ENCODE measurements at places on chromosomes 1 and 21.
A peak's percentile ranks its signal among the peaks of the same experiment; 100 is the strongest.

DNA sequence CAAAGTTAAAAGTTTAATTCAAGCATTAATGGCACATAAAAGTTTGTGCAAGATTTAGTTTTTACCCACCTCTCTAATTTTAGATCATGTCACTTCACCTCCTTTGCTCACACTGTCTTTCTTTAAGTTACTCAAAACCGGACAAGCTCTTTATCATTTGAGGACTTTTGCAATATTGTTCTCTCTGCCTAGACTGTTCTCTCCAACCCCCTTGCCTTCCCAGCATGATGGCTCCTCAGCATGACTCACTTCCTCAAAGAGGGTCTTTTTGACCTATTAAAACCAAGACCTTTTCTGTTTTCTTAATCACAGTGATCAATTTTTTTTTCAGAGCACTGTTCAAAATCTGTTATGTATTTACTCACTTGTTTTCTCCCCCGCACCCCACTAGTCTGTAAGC is 61.3 kb downstream of the XKR8 start:
- peak; percentile 18 for DNase-seq

DNA sequence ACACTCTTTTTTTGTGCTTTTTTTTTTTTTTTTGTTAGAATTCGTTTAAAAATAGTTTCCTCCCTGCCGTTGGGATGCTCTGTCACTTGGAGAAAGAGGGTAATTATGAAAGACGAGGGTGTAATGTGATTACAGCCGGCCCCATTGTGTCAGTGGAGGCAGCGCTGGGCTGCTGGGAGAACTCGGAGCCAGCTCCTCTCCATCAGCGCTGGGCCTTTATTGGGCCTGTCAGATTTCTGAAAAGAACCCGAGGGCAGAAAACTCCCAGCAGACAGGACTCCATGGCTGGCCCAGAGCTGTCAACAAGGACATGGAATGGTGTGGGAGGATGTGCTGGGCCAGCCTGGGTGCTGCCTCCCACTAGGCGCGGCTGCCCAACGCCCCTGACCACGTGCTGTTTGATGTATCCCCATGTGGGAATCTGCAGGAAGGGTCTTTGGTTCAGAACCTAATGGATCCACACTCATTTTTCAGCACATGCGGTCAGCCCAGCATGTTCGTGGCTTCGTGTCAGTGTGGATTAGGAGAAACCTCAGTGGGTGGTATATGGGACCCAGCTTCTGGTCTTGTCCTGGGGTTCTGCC is 222.6 kb upstream of the KIAA0040 start:
- no peak for DNase-seq

DNA sequence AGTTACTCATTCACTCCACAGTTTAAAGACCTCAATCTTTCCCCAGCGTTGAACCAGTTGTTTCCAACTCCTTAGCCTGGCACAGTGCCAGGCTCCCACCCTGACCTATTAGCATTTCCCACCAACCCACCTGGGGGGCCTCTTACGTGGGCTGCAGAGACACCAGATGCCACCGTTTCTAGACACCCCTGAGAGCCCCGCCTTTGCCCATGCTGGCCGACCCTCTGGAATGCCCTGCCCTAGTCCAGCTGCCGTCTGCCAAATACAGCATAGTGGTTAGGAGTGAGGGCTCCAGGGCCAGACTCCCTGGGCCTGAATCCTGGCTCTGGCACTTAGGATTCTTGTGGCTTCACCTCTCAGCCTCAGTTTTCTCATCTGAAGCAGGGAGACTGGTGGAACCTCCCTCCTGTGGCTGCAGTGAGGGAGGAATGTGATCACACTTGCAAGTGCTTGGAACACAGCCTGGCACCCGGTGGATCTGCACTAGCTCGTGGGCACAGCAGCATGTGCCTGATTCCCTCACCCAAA is 65.2 kb downstream of the TMCO4 start:
- no peak for DNase-seq

DNA sequence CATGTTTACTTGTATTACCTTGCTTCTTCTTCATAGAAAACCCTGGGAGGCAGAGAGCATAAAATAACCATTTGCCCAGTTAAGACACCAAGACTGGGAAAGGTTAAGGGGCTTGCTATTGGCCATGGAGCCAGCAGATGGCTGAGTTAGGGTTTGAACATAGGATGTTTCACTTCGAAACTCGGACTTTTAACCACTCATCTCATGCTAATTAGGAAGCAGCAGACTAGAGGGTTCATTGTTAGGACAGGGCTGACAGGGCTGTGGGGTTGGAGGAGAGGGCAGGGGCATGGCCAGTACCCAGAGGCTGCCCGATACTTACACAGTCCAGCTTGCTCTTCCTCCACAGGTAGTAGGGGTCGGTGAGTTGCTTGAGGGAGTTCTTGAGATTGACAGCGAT is 17.0 kb downstream of the SLC26A9 start:
- DNase-seq, result no peak

GRCh38 chr1:154129391-154129970 is 25.4 kb downstream of the NUP210L start:
- DNase-seq, result peak; percentile 18

DNA sequence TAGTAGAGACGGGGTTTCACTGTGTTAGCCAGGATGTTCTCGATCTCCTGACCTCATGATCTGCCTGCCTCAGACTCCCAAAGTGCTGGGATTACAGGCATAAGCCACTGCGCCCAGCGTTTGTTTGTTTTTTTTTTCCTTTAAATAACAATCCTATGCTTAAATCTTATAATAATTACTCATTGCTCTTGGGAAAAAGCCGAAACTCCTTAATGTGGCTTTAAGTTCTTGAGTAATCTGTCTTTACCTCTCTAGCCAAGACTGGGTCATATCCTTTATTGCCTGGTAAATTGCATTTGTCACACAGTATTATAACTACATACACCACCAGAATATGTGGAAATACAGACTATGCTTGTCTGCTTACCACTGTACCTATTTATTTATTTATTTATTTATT is 97.1 kb downstream of the MACF1 start:
- DNase-seq, result no peak

GRCh38 chr1:17207966-17208418 is 3.1 kb downstream of the PADI1 start:
- peak; percentile 36 for DNase-seq

GRCh38 chr1:116762781-116763115 is 8.5 kb downstream of the CD2 start:
- no peak for DNase-seq

DNA sequence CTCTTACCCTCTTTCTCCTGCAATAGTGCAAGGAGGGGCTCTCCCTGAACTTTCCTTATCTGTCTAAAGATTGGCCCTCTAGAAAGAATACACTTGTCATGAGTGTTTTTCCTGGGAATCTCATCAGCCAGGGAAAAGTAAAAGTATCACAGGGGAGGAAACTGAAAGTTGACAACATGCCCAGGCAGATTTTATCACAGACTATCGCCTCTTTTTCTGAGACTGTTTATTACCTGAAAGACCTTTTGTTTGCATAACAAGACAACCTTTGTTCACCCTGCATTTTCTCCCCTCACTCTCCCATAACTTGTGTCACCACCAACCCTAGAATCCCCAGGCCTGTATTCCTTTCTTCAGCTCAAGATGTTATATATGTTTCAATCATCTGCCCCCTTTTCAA is 794.7 kb upstream of the ADAMTS5 start:
- no peak for DNase-seq

DNA sequence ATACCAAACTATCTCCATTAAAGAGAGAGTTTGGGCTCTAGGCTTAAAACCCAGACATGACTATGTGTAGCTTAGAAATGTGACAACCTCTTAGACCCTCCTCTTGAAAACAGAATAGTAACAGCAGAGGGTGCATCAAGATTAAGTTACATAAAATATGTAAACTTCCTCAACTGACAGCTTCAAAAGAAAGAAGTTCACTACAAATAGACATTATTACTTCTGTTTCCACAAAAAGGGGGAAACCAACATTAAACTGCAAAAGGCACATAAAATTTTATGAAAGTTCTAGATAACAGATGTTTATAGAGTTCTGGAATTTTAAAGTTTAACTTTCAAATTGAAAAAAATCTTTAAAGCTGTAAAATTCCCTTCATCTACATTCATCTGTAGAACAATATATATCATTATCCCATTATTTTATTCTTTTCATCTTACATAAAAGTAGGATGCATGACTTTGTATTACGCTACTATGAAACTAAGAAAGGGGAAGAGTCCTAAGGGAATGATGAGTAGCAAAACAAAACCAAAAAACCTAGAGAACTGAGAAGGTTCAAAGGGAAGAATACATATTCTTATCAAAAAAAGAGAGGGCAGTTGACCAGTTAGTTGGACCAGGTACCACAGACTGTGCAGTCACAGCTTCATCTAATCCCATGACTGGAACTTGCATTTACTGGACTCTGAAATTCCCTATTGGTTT is 177.0 kb downstream of the SIPA1L2 start:
- no peak for DNase-seq

GRCh38 chr21:33071770-33072306 is 1.9 kb downstream of the OLIG1 start:
- DNase-seq, result peak; percentile 3

GRCh38 chr1:238029126-238029525 is 138.4 kb upstream of the ZP4 start:
- DNase-seq, result no peak

DNA sequence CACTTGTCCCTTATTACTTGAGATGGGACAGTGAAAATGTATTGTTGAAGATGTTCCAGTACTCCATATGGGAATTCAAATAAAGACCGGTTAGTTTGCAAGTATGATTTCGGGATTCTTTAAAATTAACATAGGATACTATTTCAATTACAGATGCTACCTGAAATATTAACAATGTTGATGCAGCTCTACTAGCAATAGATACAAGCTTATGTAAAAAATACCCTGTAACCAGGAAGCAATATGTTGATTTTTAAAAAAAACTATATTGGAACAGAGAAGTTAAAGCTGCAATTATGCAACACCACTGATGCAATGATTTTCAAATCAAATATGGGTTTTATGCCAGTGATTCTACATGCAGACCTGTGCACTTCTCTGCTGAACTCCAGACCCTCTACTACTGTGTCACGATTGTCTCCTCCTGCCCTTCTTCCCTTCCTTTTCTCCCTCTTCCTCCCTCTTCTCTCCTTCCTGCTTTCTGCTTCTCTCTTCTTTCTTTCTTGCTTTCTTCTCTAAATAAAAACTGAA is 179.2 kb downstream of the ATP6V1G3 start:
- DNase-seq, result no peak
